ENCODE measurements at places on chromosomes 1 and 21. TPM values are rescaled to one million over a fixed set of nuclear protein-coding genes. Genes with fewer than 3 reads are reported as not detected.

DNA sequence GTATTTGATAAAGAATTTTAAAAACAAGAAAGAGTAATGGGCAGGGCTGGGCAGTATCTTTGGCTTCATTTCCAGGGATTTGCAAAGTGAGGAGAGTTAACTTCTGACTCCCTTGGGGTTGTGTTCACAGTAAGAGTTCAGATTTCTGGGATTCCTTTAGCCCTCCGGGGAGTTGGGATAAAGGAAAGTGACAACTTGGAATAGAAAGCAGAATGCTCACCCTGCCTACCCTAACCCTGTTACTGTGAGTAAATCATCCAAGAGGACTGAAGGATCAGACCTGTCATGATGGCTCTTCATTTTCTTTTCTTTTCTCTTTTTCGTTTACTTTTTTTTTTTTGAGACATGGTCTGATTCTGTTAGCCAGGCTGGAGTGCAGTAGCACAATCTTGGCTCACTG lies 76.1 kb downstream of the CACHD1 start:
- no peak overlapping the region for H3K27ac ChIP-seq
- H3K36me3 ChIP-seq, result no peaks in the 10 kb centered on the region
- no peak for DNase-seq
- H3K4me3 ChIP-seq, result no peak overlapping the region
- H3K27me3 ChIP-seq, result no peaks in the 10 kb centered on the region
- H3K4me1 ChIP-seq, result peaks cover 12% of the 10 kb centered on the region

DNA sequence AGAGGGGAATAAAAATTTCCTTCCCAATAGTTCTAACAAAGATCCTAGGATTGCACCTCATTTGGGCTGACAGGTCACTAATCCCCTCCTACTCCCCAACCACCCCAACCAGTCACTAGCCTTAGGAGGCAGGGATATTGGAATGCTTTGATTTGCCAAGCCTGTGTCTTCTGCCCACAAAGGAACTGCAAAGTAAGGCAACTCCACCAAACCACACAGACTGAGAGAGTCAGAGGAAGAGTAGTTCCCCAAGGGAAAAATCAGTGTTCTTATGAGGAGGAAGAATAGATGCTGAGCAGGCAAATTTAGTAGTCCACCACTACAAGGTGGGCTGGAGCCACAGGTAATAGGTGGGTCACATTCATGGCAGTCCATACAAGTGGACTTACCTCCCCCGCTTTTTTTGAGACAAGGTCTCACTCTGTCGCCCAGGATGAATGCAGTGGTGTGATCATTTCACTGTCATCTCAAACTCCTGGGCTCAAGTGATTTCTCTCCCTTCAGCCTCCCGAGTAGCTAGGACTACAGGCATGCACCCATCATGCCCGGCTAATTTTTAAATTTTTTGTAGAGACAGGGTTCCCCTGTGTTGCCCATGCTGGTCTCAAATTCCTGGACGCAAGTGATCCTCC lies 3.7 kb upstream of the TMEM39B start:
- H3K4me3 ChIP-seq, result no peak overlapping the region
- no peak for DNase-seq
- no peaks in the 10 kb centered on the region for H3K27me3 ChIP-seq
- H3K4me1 ChIP-seq, result no peaks in the 10 kb centered on the region

Gene SLC5A9
- total RNA-seq, result not detected

GRCh38 chr1:67648582-67649326 lies 36.2 kb upstream of the GADD45A start:
- no peak for DNase-seq
- no peak overlapping the region for H3K27ac ChIP-seq
- no peak overlapping the region for H3K4me3 ChIP-seq
- H3K4me1 ChIP-seq, result no peaks in the 10 kb centered on the region

Gene TCHH
- under 0.01 TPM for total RNA-seq

- peaks cover 66% of the 10 kb centered on the region for H3K36me3 ChIP-seq
- DNase-seq, result no peak
- H3K27me3 ChIP-seq, result no peaks in the 10 kb centered on the region
- H3K4me3 ChIP-seq, result no peak overlapping the region
- H3K4me1 ChIP-seq, result no peaks in the 10 kb centered on the region
Measured at GRCh38 chr21:46347791-46348381, 23.9 kb downstream of the PCNT start.

Gene DIRAS3
- total RNA-seq, result 2.0 TPM

Gene ST6GALNAC3
- total RNA-seq, result 3.6 TPM

GRCh38 chr1:226063224-226063976 lies 884 bp downstream of the H3-3A start:
- H3K27me3 ChIP-seq, result no peaks in the 10 kb centered on the region
- peak overlapping the region; percentile 60 for H3K4me3 ChIP-seq
- H3K27ac ChIP-seq, result peak overlapping the region; percentile 98
- peaks cover 54% of the 10 kb centered on the region for H3K4me1 ChIP-seq
